Forelimb muscle (tissue), 1 donor: ENCODE measurements at places on chromosomes 7 and 10. TPM values are rescaled to one million over a fixed set of nuclear protein-coding genes. Genes with fewer than 3 reads are reported as not detected.

DNA sequence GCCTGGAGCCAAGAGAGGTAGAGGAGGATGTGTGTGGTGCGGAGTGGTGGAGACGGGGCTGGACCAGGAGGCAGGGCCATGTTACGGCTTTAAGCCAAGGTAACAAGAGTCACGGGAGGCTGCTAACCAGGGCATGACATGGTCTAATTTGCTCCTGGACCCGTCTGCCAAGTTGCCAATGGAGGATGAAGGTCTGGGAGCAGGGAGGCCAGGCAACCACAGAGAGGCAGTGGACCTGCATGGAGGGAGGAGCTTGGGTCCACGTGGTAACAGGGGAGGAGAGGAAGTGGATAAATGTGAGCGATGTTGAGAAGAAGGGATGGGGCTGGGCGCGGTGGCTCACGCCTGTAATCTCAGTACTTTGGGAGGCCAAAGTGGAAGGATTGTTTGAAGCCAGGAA lies 31.0 kb downstream of the SRRM3 start:
- DNase-seq: no peak

DNA sequence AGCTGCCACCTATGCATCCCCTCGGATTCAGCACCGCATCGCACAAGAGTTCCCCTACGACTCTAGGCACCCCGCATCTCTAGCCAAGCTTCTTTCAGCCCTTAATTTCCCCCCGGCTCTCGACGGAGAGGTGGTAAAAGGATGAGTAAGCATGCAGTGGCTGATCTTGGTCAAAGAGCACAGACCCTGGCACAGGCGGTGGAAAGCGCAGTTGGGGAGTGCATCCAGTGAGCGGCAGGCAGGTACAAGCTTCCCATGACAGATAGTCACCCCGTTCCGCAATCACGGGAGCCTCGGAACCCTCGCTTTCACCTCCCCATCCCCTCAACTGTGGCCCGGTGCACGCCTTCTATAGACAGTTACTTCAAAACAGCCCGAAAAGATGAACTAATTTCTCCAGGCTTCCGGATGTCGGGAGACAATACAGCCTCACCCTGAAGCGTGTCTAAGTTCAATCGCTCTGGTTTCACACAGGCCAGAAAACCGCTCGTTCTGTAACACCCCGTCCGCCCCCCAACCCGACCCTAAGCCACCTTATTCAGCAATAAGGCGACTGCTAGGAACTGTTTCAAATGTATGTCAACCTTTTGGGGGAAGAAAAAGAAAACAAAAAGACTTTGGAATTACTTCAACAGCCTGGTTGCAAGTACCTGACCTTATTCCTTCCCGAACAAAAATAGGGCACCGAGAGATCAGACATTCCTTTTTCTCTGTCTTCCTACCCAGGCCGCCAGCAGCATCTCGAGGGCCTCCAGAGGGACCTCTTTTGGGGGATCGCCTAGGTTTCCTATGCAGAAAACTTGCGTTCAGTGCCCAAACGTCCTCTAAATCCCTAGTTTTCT lies 1.4 kb downstream of the RHEB start:
- DNase-seq: no peak

DNA sequence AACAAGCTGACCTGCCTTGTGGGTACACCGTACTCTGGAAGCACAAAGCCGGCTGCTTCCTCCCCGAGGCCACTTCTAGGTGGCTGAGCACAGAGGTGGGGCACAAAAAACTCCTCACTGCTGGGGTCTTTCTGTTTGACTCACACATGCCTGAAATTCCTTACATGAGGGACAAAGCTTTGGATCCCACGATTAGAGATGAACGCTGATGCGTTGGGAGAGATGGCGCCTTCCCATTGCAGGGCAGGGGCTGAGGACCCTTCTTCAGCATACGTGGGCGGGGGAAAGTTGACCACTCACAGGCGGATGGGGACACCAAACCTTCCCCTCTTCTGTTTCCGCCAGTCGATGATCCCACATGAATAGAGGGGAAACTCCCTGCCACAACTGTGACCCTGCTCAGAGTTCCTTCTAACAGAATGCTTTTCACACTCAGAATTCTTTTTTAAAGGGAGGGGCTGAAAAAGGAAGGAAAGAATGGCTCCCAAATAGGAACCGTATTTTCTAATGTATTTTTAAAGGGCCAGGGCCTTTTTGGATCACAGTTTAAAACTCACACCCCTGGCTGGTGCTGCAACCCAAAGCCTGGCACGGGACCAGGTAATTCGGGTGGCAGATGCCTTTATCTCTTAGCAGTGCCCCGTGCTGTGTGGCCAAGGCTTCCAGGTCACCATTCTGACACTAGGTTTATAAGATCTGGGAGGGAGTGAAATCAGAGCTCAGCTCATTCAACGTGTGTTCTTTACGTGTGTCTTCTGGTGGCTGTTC lies 134.0 kb downstream of the PRKAG2 start:
- DNase-seq: no peak

The IGFBP3 gene
- polyA plus RNA-seq: 225 TPM

GRCh38 chr7:75642810-75643486 lies 95.8 kb downstream of the HIP1 start:
- no peak for DNase-seq

DNA sequence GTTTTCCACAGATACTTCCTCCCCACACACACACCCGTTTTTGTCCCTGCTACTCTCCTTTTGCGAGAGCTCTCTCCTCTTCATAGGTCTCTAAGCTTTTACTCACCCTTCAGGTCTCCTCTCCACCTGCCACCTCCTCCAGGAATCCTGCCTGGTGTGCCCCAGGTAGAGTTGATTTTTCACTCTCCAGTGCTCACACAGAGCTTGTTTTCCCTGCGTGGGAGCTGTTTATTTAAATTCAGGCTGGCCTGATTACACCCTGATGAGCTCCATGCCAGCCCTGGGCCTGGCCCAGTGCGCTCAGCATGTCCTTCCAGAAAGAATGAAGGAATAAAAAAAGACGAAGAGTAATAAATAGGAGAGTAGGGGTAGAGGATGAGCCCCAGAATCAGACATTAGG lies 7.5 kb upstream of the CLDN4 start:
- no peak for DNase-seq

DNA sequence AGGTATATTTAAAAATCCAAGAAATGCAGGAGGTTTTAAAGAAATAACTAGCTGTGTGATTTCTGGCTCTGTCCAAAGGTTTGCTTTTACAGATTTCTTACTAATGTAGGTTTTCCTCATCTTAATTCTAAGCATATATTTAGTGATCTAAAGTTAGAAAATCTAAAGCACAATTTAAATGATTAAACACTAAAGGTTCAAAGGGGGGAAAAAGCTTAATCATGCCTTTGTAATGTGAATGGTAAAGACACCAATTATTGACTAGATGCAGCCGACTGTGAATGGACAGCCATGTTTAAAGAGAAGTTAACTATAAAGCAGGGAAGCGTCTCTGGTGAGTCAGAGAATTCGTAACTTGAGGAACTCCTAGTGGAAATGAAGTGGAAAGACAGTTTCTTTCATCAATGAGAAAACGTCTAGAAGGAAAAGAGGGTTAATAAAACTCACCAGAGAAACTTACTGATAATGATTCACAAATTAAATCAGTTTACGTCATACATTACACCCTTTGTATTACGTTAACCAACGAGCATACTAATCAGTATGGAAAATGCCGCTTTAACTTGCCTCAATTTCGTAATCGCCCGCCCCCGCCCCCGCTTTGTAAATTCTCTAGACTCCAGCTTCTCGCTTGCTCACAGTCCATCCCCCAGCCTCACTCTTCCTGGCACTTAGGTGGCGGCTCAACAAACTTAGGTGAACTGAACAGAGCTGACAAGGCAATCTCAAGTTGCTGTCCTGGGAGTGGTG lies 1.1 kb upstream of the HBP1 start:
- peak; percentile 62 for DNase-seq

The LIPK gene
- polyA plus RNA-seq: not detected

DNA sequence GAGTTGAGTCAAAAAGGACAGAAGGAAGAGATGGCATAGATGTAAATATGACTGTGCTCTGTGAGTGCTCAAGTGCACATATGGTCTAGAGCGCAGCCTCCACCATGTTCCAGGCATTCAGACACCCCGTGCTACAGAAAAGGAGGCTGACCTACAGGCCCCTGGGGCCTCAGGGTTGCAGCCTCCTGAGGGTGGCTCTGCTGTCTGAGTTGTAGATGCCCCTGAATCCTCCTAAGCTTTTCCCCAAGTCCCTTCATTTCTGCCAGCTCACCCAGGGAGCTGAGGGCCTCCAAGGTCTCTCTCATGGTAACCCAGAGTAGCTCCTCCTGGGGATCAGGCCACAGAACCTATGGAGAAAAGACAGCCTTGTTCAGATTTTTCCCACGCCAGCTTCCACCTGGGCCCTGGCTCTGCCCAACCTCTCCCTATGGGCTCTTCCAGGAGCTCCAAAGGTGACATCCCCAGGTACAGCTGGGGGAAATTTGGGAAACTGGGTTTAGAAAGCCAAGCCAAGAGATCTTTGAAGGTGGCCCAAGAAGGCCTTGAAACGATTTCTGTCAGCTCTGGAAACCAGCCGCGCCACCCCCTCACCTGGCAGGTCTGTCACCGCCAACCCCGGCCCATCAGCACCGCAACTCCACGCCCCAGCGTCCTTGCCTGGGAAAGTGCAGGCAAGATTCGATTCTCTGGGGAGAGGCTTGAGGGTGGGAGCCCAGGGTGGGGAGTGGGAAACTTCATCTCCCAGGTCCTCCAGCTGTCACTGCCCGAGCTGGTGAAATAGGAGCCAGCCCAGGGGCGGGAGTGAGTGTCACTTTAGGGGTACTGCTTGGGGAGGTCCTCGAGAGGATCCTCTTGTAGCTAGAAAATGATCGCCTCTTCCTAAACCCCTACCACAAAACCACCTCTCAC lies 2.4 kb downstream of the ZNF467 start:
- DNase-seq: no peak

GRCh38 chr10:84415539-84416244 lies 87.3 kb downstream of the CCSER2 start:
- no peak for DNase-seq

GRCh38 chr7:143299840-143300239 lies 11.7 kb downstream of the CASP2 start:
- DNase-seq: no peak

The TSPAN33 gene
- polyA plus RNA-seq: 39.6 TPM

DNA sequence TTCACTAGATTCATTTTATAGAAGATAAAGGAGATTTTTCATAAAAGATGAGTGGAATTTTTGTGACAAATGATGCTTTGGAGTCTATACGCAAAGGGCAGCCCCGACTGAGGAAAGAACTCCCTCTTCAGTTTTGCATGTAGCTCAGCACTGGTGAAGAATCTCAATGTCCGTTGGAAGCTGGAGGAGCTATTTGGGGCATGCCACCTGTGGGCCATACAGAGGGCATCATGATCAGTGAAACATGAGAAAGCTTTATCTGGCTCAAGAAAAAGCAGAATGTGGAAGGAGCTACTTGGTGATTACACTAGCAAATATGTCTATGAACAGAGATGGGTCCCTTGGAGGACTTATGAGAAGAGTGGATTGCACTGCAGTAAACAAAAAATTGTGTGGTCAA lies 1359.3 kb downstream of the REEP3 start:
- no peak for DNase-seq

DNA sequence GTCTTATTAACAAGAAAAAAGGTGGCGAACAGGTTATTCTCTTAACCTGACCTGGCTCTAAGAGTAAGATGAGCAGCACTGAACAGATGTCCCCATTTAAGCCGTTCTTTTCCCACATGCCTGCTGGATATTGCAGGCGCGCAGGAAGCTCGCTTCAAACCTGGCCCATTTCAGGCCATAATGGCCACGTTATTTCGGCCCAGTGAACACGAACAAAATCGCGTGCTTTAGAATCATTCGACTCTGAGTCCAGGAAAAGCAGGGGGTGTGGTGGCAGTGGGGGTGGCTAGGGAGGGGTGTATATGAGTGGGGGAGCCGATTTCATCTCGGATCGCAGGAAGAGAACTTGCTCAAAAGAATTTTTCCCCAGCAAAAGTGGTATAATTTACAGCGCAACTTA lies 6.6 kb upstream of the SP8 start:
- DNase-seq: no peak

DNA sequence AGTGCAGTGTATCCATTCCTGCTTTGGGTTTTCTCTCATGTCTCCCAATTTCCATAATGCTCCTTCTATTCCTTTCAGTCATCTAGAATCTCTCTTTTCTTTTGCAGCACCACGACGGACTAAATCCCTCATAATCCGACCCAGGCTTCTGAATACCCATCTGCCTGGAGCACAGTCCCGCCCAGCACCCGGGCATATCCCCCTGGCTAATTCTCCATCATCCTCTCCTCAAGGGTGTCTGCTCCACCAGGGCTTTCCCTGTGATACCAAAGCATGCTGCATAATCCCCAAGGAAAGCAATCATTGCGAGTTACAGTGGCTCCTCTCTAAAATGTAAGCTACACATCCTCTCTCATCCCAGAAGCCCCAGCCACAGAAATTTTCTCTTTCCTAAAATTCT lies 321.9 kb downstream of the CCDC3 start:
- DNase-seq: no peak

- no peak for DNase-seq
These were observed 98.1 kb upstream of the AGBL3 start for GRCh38 chr7:134888141-134888740.

DNA sequence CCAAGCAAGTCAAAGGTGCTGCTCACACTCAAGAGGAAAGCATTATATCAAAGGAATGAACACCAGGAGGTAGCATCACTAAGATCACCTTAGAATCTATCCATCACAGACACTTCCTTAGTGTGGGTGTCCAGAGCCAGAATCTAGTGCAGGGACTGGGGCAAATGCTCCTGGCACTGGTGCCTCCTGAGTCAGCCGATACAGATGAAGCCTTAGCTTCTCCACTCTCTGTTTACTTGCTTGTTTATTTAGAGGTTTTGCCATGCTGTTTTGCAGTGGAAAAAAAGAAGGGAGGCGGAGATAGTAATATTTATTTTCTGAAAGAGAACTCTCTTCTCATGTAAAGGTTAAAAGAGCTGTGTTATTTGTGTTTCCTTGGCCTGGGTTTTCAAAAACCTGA lies 303.1 kb downstream of the WDR11 start:
- DNase-seq: no peak

GRCh38 chr7:35828817-35829216 lies 28.0 kb downstream of the SEPTIN7 start:
- no peak for DNase-seq

- no peak for DNase-seq
These were observed 31.2 kb downstream of the JCAD start for GRCh38 chr10:30028006-30028737.

- no peak for DNase-seq
These were observed 194.3 kb upstream of the PPP2R2D start for GRCh38 chr10:131706476-131706875.

The LRRC18 gene
- 0.09 TPM for polyA plus RNA-seq

DNA sequence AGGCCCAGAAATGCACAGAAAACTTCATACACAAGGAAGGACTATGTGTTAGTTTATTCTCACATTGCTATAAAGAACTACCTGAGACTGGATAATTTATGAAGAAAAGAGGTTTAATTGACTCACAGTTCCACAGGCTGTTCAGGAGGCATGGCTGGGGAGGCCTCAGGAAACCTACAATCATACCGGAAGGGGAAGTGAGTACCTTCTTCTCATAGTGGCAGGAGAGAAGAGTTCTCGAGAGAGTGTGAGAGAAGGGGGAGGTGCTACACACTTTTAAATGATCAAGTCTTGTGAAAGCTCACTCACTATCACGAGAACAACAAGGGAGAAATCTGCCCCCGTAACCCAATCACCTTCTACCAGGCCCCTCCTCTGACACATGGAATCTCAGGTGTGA lies 16.8 kb upstream of the RAMP3 start:
- DNase-seq: no peak

The CFAP70 gene
- polyA plus RNA-seq: 2.3 TPM

The SPDYE2B gene
- 2.7 TPM for polyA plus RNA-seq

GRCh38 chr10:34716958-34717357 lies 98.1 kb downstream of the PARD3 start:
- DNase-seq: no peak
